ENCODE measurements at places on chromosomes 1 and 21.
A peak's percentile ranks its signal among the peaks of the same experiment; 100 is the strongest.

GRCh38 chr1:163583661-163584181 lies 262.0 kb downstream of the NUF2 start:
- H3K36me3 ChIP-seq: no peaks in the 10 kb centered on the region
- no peaks in the 10 kb centered on the region for H3K4me1 ChIP-seq
- no peak for DNase-seq
- H3K27ac ChIP-seq: no peak overlapping the region

DNA sequence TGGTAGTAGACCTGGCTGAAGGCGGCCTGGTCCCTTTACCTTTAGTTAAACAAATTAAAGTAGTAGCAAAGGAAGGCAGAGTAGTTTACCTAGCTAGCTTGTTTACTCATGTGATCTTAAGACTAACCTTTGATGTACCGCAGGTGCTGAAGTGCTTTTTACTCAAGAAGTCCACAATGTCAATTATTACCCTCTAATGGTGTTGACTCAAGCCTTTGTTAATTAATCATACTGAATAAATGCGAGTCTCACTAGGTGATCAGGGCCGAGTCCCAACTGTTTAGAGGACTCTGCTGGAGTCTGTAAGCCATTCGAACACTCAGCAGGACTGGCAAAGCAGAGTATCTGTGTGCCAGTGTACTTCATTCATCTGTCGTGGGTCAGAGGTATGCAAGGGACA lies 381.1 kb upstream of the NCAM2 start:
- no peak overlapping the region for H3K27ac ChIP-seq
- no peaks in the 10 kb centered on the region for H3K36me3 ChIP-seq
- H3K4me3 ChIP-seq: no peak overlapping the region
- no peaks in the 10 kb centered on the region for H3K4me1 ChIP-seq
- no peaks in the 10 kb centered on the region for H3K27me3 ChIP-seq

DNA sequence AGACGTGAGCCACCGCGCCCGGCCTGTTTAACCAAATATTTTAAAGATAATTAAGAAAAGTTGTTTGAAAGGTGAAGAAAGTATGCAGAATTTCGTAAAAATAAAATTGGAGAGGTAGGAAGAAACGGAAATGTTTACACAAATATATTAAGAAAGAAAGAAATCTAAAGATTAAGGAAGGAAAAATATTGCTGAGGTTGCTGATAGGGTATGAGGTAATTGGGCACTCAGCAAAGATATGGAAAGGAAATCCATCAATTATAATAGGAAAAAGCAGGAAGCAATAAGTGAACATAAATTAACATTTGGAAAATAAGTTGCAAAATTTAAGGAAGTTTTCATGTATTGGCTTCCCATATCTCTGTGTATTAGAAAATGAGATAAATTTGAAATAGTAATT lies 225.9 kb downstream of the KCNT2 start:
- no peaks in the 10 kb centered on the region for H3K36me3 ChIP-seq
- H3K27me3 ChIP-seq: no peaks in the 10 kb centered on the region
- H3K4me1 ChIP-seq: no peaks in the 10 kb centered on the region
- no peak overlapping the region for H3K27ac ChIP-seq
- no peak overlapping the region for H3K4me3 ChIP-seq

DNA sequence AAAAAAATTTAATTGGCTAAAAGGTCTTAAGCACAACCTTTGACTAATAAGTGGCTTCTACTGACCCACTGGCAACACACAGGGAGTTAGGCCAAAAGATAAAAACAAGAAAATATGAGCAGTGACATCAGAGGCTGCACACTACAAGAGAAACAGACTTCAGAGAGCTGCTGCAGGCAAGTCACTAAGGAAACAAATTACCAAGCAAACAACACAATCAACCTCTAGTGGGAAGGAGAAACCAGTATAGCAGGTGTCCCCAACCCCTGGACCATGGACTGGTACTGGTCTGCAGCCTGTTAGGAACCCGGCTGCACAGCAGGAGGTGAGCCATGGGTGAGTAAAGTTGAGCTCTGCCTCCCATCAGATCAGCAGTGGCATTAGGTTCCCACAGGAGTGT lies 20.8 kb upstream of the ENSA start:
- no peak overlapping the region for H3K27ac ChIP-seq
- no peak for DNase-seq
- H3K4me3 ChIP-seq: no peak overlapping the region
- peaks cover 35% of the 10 kb centered on the region for H3K36me3 ChIP-seq
- H3K4me1 ChIP-seq: no peaks in the 10 kb centered on the region

DNA sequence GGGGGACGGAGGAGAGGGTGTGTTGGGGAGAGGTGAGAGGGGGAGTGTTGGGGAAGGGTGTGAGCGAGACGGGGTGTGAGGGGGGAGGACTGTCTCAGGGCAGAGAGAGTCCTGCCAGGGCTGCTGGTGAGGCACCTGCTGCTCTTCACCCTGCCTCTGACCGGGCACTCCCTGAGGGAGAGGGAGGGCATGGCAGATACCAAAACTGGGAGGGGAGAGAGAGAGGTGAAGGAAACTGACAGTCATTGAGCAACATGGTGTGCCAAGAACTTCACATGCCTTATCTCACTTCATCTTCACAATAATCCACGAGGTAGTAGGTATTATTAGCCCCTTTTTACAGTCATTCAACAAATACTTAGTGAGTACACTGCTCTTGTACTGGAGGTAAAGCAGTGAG lies 61.3 kb upstream of the ARTN start:
- H3K27ac ChIP-seq: no peak overlapping the region
- H3K27me3 ChIP-seq: no peaks in the 10 kb centered on the region
- no peak for DNase-seq
- no peaks in the 10 kb centered on the region for H3K4me1 ChIP-seq
- no peaks in the 10 kb centered on the region for H3K36me3 ChIP-seq

GRCh38 chr1:10387677-10388386 lies 11.0 kb upstream of the PGD start:
- no peak overlapping the region for H3K27ac ChIP-seq
- no peaks in the 10 kb centered on the region for H3K27me3 ChIP-seq
- H3K4me3 ChIP-seq: no peak overlapping the region
- peak; percentile 9 for DNase-seq
- H3K36me3 ChIP-seq: no peaks in the 10 kb centered on the region

DNA sequence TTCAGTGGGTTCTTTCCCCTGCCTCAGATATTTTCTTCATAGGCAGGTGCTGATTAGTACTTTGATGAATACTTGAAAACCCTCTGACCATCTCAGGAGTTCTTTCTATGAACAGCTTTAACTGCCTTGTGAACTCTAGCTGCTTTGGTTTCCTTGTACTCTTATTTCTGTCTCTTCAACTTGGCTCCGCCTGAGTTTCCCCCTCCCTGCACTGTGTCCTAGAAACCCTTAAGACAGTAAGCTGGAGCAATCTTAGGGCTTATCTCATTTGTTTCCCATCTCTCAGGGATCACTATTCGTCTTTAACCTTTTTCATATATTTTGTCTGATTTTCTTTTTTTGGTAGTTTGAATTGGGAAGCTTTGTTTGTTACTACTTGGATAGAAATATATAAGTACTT lies 99.1 kb downstream of the PKN2 start:
- no peaks in the 10 kb centered on the region for H3K4me1 ChIP-seq
- H3K4me3 ChIP-seq: no peak overlapping the region
- peaks cover 33% of the 10 kb centered on the region for H3K36me3 ChIP-seq
- no peak for DNase-seq
